ENCODE measurements at places on chromosomes 4 and X.

DNA sequence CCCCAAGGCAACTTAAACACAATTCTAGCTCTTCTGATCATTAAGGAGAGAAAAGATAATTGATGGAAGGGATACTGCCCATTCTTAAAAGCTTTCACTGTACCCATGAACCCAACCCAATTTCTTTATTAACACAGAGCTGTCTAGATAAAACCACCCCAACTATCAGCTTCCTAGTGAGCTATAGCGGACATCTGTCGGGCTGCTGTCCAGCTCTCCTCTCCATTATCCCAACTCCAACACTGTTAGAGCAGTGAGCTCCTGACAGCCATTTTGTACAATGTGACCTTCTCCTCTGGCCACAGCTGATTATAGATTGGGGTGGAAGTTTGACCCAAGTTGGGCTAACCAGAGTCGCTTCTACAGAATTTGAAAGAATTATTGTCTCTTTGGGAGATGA, 66.1 kb downstream of the HADH start:
- no peak for DNase-seq

DNA sequence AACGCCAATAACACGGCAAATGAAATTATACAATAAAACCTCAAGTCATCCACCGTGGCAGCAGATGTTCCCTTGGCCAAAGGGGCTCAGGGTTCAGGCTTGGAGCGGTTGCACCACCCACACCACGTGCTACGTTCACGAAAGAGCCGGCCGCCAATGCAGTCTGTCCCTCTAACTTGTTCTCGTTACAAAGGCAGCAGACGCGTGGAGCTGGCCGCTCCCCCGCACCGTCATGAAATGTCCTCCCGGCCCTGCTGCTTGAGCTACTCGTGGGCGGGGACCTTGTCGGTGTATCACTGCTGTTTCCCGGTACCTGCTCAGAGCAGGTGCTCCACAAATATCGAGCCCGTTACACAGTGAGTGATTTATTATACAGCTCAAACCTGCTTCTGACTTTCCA, 36.4 kb upstream of the MAN2B2 start:
- peak; percentile 23 for DNase-seq

DNA sequence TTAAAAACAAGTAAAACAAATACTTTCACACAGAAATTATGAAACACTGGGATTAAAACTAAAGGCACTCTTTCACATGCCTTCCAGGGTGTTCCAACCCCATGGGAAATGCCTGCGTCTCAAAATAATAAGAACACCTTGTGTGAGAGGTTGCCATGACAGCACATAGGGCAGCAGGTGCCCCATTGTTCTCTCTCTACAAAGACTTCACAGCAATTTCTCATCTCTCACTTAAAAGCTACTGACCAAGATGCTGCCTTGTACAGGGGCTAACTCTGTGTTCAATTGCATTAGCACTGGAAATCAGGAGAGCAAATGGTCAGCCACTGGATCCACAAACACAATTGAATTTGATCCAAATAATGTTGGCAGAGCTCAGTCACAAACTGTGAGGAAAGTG, 102.5 kb upstream of the GALNTL6 start:
- peak; percentile 8 for DNase-seq

DNA sequence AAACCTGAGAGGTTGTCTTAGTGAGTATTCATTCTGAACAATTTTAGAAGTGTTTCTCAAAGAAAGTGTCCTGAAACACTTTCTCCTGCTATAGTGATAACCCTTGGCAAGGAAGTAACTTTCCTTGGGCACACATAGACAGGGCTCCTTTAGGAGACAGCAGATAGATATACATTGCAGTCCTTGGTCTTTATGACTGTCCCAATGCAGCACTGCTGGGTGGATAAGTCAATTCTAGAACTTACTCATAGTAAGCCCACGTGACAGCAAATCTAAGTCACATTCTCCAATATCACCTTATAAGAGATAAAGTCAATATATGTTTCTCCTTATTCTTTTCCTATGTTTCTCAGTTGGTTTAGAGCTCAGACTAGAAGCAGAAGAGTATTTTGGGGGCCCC, 46.7 kb downstream of the GPRASP3 start:
- no peak for DNase-seq

DNA sequence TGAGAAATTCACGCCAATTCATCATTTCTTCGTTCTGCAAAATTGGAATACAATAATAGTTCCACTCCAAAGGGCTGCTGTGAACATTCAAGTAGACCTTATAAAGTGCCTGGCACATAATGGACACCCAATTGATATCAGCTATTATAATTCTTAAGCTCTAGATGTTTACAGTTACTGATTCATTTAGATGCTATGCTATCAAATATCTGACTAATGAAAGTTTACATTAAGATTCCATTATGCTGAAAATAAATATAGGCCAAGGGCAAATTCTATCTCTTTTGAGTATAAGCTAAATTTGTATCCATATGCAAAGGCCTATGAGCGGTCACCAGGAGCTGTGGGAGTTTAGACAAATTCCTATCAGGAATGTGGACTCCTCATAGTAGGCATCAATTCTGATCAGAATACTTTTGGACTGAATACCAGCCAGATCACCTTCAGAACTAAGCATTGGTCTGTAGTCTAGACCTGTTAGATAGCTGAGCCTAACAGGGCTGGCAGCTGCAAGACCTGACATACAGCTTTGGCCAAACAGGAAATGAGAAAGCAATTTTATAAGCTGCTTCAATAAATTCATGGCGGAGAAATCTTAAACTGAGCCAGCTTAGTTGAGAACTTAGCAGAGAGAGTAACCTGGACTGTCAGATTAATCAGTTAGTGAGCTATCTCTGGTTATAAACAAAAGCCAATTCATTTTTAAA, 384.3 kb upstream of the ACTRT1 start:
- DNase-seq: peak; percentile 34

- DNase-seq: no peak
Measured at GRCh38 chr4:1882850-1883271, 11.7 kb downstream of the NSD2 start.

- no peak for DNase-seq
Measured at GRCh38 chrX:104488811-104489210, 77.2 kb upstream of the IL1RAPL2 start.

DNA sequence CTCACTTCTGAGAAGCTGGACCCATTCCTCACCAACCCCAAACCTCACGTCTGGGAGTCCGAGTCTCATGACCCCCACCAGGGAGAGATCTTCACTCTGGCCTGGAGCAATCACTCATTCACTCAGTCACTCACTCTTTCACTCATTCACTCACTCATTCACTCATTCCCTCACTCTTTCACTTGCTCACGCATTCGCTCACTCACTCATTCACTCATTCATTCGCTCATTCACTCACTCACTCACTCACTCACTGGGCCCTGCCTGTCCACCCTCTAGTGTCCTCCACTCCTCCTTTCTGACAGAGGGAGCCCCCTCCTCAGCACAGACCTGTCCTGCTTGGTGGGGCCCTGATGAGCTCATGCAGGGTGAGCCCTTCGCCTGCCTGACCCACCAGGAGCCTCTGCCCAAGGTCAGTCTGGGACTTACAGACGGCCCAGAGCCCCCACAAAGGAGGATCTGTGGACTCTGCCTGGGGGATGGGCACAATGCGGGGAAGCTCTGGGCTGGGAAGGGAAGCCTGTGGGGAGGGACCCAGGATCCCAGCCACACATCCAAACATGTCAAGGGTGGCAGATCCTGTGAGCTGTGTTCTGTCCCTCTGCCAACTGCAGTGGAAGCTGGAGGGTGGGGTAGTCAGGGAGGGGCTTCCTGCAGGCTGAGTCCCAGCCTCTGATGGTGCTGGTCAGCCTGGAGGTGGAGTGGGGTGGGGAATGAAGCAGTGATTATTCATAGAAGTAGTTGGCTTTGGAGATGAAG, 18.5 kb downstream of the CPZ start:
- DNase-seq: no peak

DNA sequence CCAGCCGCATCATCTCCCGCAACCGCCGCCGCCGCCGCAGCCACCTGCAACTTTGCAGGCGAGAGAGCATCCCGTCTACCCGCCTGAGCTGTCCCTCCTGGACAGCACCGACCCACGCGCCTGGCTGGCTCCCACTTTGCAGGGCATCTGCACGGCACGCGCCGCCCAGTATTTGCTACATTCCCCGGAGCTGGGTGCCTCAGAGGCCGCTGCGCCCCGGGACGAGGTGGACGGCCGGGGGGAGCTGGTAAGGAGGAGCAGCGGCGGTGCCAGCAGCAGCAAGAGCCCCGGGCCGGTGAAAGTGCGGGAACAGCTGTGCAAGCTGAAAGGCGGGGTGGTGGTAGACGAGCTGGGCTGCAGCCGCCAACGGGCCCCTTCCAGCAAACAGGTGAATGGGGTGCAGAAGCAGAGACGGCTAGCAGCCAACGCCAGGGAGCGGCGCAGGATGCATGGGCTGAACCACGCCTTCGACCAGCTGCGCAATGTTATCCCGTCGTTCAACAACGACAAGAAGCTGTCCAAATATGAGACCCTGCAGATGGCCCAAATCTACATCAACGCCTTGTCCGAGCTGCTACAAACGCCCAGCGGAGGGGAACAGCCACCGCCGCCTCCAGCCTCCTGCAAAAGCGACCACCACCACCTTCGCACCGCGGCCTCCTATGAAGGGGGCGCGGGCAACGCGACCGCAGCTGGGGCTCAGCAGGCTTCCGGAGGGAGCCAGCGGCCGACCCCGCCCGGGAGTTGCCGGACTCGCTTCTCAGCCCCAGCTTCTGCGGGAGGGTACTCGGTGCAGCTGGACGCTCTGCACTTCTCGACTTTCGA, 654 bp downstream of the ATOH1 start:
- peak; percentile 14 for DNase-seq

- peak; percentile 62 for DNase-seq
Measured at GRCh38 chrX:17527135-17527701, 152.2 kb downstream of the NHS start.

DNA sequence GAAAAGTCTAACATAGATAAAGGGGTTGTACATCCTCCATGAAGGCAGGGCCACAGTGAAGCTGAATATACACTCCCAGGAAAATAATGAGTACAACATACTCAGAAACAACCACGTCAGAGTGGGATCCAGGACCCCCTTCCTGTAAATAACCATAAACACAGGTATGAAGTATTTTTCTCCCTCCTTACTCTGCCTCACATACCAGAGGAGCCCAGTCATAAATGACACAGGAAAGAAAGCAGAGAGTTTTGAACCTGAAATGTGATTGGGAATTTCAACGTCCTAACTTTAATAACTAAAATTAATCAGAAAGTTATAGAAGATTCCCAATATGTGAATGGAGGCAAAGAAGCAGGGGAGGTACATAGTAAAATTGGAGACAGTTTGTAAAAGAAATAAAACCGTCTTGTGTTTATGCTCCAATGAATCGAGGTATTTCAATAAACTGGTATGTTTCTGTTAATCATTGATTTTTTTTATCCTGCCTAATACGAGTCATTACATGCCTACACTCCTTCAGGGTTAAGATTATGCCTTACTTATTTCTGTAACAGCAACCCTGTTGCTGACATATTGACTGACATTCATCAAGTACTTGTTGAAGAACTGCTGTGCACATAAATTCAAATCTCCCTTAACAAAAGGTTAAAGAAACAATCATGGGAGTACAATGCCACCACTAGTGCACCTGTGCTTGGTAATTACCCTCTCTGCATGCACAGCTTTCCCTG, 431.3 kb downstream of the KCNIP4 start:
- no peak for DNase-seq

GRCh38 chrX:153397256-153397960, 3.7 kb downstream of the PNMA6E start:
- no peak for DNase-seq

DNA sequence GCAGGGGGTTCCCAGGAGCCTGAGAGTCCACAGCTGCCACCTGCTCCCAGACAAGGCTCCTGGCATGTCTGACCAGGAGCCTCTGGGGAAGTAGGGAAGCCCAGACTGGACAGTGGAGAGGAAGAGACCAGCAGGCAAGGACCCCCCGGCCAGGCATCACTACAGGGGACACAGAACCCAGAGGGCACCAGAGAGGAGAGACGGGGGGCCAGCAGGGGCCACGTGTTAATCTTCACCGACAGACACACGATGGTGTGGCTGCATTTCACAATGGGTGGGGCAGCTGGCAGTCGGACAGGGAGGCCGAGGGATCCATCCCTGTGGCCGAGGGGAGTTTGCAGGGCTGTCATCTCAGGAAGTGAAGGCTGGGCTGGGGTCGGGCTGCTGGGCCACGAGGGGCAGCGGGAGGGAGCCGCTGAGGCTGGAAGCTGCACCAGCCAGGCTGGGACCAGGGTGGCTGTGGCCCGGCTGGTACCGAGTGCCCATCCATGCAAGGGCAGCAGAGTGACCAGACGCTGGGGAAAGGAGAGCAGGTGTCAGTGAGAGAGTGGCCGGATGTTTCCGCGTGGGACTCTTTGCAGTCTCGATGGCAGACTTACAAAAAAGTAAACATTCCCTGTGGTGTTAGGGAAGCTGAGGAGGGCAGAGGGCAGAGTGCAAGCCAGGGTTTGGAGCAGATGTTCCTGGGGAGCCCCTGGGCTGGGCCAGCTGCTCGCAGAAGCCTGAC, 4.7 kb downstream of the PDE6B start:
- DNase-seq: no peak

- DNase-seq: no peak
Measured at GRCh38 chr4:56782019-56782418, 39.5 kb downstream of the SPINK2 start.

GRCh38 chr4:172546782-172547181, 621.8 kb upstream of the GALNT7 start:
- peak; percentile 41 for DNase-seq

- no peak for DNase-seq
Measured at GRCh38 chrX:22538580-22538979, 265.9 kb downstream of the CBLL2 start.

DNA sequence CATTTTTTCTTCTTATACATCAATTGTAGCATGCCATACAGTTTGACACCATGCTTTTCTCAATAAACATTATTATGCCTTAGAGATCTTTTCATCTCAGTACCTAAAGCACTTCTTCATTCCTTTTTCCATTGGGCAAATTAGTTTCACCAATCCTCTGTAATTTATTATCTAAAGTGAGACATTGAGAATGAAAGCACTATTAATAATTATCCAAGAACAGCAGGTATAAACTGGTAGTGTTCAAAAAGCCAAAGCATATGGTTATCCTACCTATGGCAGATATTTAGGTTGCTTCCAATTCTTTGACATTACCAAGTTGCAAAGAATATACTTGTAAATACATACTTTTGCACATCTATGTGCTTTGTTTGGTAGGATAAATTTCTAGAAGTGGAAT, 15.6 kb downstream of the LAMTOR3 start:
- no peak for DNase-seq

DNA sequence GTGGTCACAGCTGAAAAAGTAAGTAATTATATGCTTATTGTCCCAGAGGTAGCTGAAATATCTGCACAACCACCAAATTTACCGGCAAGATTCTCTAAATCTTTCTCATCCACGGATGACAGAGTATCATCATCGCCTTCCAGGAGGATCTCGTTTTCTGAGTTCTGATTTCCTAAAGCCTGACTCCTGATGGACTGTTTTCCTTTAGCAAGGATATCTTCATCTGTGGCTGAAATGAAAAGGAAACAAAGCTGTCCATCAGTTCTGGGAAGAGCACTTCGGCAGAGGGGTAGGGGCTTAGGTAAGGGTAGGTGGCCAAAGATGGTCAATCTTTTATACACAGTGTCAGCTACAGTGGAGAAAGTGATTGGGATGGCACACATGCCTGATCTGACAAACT, 8.7 kb downstream of the MAB21L2 start:
- no peak for DNase-seq

GRCh38 chrX:10175319-10175871, 18.6 kb downstream of the CLCN4 start:
- no peak for DNase-seq

GRCh38 chr4:80259012-80259411, 7.5 kb upstream of the FGF5 start:
- DNase-seq: no peak

GRCh38 chr4:1337376-1337831, 9.6 kb upstream of the UVSSA start:
- DNase-seq: no peak

- no peak for DNase-seq
Measured at GRCh38 chr4:54400802-54401201, 171.7 kb downstream of the PDGFRA start.

All from NCI-H510A treated with DMSO at 0.1 percent for 48 hours (cell line).